Stimulated activated CD8-positive, alpha-beta memory T cell treated with anti-CD3 and anti-CD28 coated beads, Interleukin-15, amount 100 ng/mL, for 24 hours (primary cell): ENCODE measurements at places on chromosomes 3 and 15.

GRCh38 chr3:22012471-22012870, 261.5 kb upstream of the ZNF385D start:
- DNase-seq = no peak

GRCh38 chr3:55676643-55677042, 189.5 kb upstream of the WNT5A start:
- no peak for DNase-seq

- DNase-seq = no peak
Observed at GRCh38 chr3:190617185-190617584, 103.3 kb downstream of the IL1RAP start.

GRCh38 chr3:139280027-139280671, 63.7 kb upstream of the MRPS22 start:
- DNase-seq = no peak

DNA sequence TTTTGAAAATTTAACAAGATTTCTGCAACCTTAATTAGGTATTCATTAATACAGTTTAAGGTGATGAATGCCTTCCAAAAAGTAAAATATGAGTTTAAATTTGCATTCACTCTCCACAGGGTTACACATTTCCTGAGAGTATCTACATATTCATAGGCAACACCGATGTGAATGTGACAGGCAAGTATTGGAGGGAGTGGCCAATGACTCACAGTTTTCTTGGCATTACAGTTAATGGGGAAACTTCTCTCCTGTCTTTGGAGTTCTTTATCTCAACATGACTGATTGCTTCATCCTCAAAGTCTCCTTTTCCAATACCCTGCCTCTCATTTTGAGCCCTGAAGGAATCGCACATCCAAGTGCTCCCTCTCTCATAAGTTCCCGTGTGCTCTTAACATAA, 181.9 kb upstream of the CHL1 start:
- DNase-seq = no peak

- no peak for DNase-seq
Observed at GRCh38 chr15:50278496-50278895, 13.0 kb upstream of the HDC start.

GRCh38 chr3:89697321-89697916, 590.0 kb downstream of the EPHA3 start:
- DNase-seq = no peak
